ENCODE measurements at places on chromosomes 16 and 17.

DNA sequence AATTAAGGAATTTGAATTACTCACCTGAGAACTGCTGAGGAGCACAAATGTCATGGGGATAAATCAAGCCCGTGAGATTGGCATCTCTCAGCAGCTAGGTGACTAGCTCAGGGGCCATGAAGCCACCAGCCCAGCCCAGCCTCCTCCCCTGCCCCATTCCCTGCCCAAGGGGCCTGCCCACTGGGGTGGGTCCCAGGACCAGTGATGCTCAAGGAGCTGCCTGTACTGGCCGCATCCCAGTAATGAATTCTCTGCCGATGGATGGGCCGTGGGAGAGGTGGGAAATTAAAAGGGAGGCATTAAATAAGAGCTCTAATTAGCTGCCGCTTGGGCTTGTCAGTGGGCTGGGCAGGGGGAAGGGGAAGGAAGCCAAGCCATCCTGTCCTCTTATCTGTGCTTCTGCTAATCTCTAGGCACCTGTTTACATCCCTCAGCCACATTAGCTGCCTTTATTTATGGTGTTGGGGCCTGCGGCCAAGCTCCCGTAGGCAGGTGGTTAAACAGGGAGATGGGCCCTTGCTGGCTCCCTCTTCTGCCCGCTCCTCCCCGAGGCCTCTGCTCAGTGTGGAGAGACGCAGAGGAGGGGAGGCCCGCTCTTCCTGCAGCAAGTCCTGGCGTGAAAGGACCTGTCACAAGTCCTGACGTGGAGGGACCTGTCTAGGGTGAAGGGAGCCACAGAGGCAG is 48.8 kb downstream of the PIPOX start:
- no peak for DNase-seq

DNA sequence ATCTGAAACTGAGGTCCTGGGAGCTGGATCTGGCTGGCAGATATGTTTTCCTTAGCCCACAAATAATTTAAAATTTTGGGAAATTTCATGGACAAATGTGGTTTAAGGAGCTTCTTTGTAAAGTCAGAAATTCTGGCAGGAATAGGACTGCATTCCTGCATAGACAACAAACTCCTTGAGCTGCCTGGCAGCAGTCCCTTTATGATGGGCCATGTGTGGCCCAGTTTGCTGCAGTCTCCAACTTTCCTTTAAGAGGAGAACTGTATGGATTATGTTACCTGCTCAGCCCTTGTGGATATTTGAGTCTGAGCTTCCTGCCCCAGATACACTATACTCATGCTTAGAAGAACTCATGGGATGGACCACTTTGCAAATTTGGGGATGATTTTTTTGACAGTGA is 48.5 kb upstream of the HS3ST2 start:
- no peak for DNase-seq

GRCh38 chr17:45307290-45308015 is 9.4 kb downstream of the MAP3K14 start:
- peak; percentile 40 for DNase-seq

DNA sequence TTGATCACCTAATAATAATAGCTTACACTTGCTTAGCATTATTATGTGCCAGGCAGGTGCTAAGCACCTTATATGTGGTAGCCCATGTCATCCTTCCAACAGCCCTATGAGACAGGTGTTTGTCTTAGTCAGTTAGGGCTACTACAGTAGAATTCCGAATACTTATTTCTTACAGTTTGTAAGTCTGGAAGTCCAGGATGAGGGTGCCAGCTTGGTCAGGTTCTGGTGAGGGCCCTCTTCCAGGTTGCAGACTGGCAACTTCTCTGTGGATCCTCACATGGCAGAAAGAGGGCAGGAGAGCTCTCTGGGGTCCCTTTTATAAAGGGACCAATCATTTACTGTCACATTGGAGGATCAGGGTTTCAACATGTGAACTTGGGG is 19.6 kb upstream of the MYH10 start:
- DNase-seq: no peak

DNA sequence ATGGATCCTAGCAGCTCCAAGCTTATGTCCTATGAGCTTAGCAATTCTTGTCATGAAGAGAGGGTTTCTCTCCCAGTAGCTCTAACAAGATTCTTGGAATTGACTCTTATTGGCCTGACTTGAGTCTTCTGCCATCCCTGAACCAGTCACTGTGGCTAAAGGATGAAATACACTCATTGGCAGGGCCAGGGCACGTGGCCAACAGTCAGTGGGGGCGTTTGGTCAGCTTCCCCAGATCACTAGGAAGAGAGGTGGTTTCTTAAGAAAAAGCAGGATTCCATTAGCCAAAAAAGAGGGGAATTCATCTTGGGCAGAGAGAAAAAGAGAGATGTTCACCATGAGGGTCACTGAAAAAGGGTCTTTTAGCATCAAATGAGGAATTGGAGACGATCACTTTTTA is 363.2 kb downstream of the SNX29 start:
- no peak for DNase-seq

DNA sequence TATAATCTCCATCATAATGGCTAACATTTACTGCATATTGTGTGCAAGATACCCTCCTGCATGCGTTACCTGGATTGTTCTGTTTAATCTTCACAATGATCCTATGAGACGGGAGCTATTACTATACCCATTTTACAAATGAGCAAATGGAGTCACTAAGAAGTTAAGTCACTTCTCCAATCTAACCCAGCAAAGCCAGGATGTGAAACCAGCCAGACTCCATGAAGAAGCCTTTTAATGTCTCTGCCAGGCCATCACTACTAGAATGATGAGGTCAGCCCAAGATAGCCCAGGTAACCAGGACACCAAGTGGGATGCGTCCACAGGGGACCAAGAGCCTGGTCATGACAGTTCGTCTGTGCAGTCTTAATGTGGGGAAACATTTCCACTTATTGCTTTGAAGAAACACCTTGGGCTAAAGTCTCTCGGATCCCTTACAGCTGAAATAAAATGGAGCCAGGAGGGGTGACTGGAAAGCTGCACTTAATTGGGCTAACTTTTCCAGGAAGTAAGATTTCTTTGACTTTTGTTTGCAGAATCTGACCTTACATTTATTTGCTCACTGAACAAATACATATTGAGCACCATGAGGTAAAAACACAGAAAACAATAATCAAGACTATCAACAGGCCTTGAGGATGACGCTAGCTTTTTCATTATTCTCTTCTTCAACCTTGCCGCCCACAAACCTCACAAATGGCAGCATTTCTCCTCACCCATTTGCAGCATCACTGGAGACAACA is 926 bp upstream of the SHCBP1 start:
- DNase-seq: no peak

DNA sequence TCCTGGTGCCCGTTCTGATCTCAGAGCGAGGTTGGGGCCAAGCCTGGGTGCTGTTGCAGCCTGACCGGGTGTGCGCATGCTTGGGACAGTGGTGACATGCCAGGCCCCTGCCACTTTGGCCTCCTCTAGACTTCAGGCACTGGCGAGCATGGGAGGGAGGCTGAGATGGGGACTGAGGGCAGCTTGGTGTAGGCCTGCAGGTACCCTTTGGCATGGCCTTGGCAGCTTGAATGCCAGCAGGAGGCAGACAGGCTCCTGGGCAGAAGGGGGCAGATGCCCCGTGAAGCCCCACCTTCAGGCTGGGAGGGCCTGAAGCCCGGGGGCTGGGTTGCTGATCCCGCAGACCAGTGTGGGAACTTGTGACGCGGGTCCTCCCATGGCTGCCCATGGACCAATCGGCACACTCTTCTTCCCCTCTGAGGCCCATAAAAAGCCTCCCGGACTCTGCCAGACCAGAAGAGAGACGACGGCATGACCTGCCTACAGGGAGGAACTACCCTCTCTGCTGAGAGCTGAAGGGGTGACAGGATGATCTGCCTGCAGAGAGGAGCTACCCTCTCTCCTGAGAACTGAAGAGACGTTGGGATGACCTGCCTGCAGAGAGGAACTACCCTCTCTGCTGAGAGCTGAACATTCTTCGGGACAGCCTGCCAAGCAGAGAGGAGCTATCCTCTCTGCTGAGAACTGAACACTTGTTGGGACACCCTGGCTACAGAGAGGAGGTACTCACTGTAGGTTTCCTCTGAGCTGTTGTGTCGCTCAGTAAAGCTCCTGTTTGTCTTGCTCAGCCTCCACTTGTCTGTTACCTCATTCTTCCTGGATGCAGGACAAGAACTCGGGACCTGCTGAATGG is 17.5 kb downstream of the RHOT1 start:
- no peak for DNase-seq

GRCh38 chr17:68820476-68820824 is 134.7 kb downstream of the ABCA8 start:
- no peak for DNase-seq

DNA sequence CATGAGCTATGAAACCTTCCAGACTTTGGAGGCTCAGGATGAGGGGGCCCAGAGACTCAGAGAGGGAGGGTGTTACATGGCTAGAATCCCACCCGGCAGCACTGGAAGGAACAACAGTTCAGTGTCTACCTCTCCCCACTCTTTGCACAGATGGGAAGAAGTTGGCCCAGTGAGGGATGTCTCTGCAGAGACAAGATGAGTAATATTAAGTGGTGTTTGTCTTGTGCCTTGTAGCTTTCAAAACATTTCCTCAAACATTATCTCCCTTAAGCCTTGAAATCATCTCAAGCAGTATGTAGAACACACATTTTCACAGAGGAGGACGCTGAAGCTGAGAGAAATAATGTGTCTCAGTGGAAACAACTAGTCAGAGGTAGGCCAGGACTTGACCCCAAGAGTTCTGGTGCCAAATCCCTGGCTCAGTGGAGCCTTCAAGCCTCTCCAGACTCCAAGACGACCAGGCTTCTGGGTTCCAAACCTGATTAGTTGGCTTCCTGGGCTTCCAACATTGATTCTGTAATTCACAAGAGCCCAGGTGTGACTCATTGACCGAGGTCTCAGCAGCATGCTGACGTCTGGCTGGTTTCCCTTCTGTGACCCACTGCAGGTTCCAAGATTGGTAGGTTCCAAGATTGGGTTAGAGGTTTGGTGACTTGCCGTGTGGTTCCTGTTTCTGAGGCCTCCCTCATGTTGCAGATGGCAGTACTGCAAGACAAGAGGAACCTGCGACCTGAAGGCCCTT is 7.4 kb downstream of the RNF112 start:
- DNase-seq: peak; percentile 13

DNA sequence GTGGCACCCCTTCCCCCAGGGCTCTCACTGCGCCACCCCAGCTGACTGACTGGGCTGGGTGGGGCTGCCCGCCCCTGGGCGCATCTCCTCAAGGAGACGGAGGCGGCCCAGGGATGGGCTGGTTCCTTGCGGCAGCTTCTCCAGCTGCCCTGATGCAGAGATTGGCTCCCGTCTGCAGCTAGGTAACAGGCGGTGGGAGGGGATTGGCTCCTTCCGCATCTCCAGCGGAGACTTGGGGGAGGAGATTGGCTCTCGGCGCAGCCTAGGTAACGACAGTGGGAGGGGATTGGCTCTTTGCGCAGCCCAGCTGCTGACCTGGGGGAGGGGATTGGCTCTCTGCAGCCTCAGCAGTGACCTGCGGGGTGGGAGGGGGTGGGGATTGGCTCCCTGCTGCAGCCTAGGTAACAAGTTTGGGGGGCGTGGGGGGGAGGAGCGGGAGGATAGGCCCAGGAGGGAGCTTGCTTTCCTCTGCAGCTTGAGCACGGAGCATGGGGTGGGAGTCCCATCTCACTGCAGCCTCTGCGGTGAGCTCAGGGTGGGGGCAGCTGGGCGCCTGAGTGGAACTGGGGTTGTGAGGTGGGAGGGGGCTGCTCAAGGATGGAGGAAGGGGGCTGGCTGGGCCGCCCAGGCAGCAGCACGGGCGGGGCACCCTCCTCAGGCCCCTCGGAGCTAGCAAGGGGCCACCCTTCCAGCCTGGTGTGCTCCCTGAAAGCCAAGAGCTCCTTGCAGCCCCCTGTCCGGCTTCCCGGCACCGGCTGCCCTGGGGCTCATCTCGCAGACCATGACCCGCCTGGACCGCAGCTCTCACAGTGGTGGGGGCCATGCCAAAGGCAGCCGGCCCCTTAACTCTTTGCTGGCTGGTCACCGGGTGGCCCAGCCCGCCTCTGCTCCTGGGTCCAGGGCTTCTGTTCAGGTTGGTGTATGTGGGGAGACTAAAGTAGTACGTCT is 6.4 kb downstream of the NFE2L1 start:
- DNase-seq: no peak

DNA sequence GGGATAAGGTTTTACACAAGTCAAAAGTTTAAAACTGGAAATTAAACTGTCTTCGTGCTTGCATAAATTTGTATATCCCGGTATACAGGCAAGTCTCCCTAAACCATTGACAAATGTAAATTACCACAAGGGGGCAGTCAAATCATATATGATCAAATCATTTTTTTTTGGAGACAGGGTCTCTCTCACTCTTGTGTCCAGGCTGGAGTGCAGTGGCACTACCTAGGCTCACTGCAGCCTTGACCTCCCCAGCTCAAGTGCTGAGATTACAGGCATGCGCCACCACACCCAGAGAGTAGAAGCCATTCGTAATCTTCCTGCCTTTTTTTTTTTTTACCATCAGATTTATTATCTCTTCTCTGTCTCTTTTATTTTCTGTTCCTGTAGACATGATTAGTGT is 18.5 kb downstream of the TOP2A start:
- DNase-seq: peak; percentile 55

GRCh38 chr17:49832840-49833599 is 14.8 kb downstream of the TAC4 start:
- DNase-seq: no peak

DNA sequence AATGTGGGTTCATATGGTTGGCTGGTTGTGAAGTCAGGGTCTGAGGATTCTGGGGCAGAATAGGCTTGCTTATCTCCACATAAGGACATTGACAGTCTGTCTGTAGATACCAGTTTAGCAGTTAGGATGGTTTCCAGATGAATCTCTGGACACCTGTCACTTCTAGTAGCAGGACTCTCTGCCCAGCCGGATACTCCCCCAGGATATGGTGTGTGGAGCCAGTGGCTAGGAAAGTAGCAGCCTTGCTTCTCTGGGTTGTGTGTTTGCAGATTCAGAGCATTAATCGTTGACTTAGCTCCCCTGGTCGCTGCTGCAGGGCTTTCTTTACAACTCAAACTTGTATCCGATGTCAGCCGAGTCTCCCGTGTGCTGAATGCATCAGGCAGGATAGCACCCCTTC is 45.2 kb downstream of the CLEC16A start:
- no peak for DNase-seq
